Uterus (tissue), 4 donors: ENCODE measurements at places on chromosomes 6 and 20.

- DNase-seq = no peak
These were observed 71.1 kb downstream of the PERP start for GRCh38 chr6:138036111-138036510.

DNA sequence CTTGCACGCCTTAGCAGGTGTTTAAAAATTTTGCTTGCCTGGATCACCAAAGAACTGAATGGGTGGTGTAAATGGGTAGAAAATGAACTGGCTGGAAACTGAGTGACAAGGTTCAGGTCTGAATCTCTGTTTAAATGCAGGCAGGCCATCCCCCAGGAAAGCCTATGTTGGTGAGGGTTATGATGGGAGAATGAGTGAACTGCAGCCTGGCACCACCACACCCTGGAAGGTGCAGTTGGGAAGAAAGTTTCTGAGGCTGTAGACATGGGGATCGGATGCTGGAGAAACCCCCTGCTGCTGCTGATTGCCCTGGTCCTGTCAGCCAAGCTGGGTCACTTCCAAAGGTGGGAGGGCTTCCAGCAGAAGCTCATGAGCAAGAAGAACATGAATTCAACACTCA lies 519 bp downstream of the CSTL1 start:
- DNase-seq = no peak

DNA sequence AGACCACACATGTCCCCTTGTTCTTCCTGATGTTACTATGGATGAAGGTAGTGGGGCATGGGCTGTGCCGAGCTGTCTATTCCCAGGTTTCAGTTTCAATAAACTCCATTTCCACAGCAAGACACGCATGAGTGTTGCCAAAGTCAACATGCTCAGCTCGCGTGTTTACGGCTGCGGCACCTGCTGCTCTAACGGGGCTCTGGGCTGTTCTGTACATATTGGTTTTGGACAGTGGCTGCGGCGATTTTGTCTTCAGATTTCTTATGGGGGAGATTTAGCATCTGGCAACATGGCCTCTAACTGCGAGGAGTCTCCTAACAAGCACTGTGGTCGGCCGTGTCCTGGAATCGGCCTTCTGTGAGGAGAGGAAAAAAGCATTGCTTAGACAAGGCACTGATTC lies 58.6 kb downstream of the TMEM242 start:
- no peak for DNase-seq

GRCh38 chr6:48764286-48765044 lies 653.5 kb upstream of the PTCHD4 start:
- no peak for DNase-seq

DNA sequence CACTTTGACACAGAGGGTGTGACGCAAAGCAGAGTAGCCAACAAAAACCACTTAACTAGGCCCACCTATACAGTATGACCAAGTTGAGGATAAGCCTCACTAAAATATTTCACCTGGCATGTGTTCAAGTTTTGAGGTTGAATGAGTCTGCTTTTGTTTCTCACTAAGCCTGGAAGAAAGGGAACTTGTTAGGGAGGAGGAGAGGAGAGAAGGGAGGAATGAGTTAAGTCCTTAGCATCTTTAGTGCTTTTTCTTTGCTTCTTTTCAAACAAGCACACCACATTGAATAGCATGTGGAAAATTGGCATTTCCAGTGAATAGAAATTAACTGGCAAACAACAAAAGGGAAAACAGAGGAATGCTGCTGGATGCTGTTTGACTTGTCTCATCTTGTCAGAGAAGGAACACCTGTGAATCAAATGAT lies 461.9 kb downstream of the GJA1 start:
- DNase-seq = no peak

DNA sequence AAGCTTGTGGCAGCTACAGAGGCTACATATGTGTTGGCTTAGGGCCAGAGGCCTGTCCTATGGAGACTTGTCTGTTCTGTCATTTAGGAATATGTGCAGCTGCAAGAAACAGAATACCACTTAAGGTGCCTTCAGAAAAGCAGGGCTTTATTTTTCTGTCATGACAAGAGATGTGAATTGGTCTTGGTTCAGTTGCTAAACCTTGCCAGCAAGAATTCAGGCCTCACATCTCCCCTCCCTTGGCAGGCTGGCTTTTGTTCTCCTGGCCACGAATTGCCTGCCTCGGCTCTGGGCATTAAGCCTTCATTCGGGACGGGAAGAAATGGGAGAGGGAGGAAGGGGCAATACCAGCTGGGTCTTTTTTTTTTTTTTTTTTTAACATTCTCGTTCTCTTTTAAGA lies 82.4 kb upstream of the TGM3 start:
- no peak for DNase-seq

GRCh38 chr20:20621195-20621594 lies 91.2 kb downstream of the RALGAPA2 start:
- DNase-seq = no peak

- DNase-seq = no peak
These were observed 33.1 kb upstream of the MCUR1 start for GRCh38 chr6:13847326-13848050.

DNA sequence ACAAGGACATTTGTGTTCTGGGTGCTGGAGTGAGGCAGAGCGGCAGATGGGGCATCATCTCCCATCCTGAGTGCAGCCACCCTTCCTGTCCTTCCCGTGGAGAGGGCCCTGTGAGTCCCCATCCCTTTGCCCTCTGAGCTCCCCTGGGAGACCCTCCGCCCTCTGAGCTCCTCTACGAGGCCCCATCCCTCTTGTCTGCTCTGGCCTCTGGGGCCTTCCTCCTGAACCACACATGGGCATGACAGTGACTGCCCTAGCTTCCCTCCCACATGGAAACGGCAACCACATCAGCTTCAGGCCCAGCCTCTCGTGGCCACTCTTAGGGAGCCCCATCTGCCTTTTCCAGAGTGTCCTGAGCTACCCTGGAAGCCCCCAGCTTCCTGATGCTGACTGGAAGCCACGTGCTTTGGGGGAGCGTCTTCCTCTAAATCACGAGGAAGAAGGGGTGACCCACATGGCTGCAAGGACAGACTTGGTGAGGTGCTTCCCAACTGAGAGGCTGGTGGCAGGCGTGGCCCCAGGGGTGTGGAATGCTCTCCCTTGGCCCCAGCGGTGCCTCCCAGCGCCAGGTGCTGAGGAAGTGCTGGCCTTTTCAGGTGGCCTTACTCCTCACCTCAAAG lies 52.6 kb downstream of the GINS1 start:
- DNase-seq = no peak
